Activated T-cell treated with anti-CD3 and anti-CD28 coated beads for 1 hour (primary cell): ENCODE measurements at places on chromosomes 4 and X.

- no peak for DNase-seq
Observed at GRCh38 chr4:145709843-145710242, 29.9 kb downstream of the C4orf51 start.

DNA sequence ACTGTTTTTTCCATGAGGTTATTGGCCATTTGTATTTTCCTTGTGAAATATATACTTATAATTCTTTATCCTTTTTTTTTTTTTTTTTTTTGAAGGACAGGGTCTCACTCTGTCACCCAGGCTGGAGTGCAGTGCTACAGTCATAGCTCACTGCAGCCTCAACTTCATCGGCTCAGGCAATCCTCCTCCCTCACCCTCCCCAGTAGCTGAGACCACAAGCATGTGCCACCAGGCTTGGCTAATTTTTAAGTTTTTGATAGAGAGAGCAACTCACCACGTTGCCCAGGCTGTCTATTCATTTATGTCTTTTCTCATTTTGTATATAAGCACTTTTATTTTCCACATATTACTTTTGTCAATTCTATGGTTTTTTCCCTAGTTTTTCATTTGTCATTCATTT is 16.8 kb downstream of the RBPJ start:
- DNase-seq: no peak

- no peak for DNase-seq
Observed at GRCh38 chrX:1485033-1485432, 32.3 kb upstream of the ASMTL start.

- DNase-seq: no peak
Observed at GRCh38 chr4:3294401-3295241, 1.8 kb downstream of the RGS12 start.

DNA sequence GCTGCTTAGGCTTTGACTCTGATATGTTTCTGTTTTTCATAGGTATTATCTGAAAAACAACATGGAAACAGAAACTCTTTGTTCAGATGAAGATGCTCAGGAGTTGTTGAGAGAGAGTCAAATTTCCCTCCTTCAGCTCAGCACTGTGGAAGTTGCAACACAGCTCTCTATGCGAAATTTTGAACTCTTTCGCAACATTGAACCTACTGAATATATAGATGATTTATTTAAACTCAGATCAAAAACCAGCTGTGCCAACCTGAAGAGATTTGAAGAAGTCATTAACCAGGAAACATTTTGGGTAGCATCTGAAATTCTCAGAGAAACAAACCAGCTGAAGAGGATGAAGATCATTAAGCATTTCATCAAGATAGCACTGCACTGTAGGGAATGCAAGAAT is 238.6 kb downstream of the RAPGEF2 start:
- DNase-seq: no peak

- DNase-seq: no peak
Observed at GRCh38 chr4:52606726-52607125, 52.4 kb downstream of the USP46 start.

GRCh38 chr4:122167369-122167768 is 15.2 kb downstream of the BLTP1 start:
- no peak for DNase-seq

GRCh38 chr4:107548211-107548905 is 171.7 kb downstream of the PAPSS1 start:
- no peak for DNase-seq

- DNase-seq: no peak
Observed at GRCh38 chrX:13167481-13168231, 123.2 kb upstream of the FAM9C start.

- no peak for DNase-seq
Observed at GRCh38 chr4:84875636-84876371, 90.7 kb downstream of the WDFY3 start.

DNA sequence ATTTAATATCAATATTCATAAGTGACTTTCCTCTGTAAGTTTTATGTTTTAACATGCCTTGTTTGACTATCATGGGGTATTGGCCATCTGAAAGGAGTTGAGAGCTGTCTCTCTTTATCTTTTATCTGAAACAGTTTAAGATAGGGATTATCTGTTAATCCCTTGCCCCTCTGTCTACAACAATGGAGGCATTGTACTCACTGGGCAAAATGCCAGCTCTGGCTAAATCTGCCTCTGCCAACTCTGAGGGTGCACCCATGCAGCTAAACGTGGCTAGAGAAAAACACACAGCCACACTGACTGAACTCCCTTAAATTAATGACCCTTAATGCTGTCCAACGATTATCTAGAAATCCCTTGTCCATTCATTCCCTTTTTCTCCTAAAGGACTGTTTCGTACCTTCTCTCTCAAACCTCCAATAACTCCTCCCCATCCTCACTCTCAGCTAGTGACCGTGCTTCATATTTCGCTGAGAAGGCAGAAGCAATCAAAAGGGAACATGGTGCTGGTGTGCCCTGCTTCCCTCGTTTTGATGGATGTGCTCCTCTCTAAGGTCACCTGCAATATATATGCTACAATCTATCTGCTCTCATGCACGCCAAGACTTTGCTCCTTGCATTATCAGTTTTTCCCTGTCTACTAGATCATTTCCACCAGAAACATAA is 10.3 kb downstream of the PHKA2 start:
- no peak for DNase-seq

DNA sequence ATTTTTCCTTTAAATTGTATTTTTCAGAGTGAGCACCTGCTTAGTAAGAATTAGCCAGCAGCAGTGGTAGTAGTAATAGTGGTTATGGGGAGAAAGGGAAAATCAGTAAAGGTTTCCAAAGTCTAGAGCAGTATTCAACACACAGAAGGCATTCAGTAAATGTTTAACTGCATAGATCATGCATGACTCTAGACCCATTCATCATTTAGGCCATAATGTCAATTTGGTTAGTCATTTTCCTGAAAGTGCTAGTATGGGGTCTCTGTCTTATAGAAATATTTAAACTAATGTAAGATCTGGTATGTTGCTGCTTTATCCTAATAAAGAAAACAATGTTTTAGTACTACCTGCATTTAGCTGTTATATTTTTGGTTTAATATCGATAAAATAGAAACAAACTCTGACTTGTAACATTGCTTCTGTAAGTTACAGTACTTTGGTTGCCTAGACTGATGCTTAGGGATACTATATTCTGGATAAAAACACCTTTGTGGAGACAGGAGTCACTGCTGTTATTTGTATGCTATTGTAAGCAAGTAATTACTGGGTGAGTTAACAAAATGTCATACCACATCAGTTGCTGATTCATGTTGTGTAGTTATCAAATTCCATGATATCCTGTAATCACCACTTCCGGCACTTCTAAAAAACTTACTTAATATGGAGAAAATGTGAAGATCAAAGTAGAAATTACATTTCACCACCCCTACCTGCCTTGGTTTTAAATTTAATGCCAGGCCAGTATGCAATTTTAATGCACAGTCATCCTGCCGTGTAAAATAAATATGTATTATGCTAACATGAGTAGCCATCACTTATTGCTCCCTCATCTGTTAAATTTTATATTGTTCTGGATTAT is 115.8 kb upstream of the BMPR1B start:
- DNase-seq: no peak

DNA sequence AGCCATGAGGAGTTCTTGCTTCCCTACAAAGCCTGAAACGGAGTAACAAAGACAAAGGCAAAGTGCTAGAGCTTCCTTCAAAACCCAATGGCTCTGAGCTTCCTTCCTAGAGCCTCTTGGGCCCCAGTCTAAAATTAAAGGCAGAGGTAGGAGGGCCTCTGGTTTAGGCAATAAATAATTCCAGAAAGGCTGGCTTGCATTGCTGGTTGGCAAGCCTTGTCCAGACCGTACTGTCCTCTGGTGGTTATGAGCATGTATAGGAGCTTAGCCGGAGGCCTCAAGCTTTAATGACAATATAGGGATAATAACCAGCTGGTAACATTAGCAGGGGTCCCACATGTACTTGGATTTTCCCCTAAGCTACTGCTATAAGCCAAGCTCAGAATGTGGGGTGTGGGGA is 237.3 kb downstream of the AR start:
- DNase-seq: no peak

DNA sequence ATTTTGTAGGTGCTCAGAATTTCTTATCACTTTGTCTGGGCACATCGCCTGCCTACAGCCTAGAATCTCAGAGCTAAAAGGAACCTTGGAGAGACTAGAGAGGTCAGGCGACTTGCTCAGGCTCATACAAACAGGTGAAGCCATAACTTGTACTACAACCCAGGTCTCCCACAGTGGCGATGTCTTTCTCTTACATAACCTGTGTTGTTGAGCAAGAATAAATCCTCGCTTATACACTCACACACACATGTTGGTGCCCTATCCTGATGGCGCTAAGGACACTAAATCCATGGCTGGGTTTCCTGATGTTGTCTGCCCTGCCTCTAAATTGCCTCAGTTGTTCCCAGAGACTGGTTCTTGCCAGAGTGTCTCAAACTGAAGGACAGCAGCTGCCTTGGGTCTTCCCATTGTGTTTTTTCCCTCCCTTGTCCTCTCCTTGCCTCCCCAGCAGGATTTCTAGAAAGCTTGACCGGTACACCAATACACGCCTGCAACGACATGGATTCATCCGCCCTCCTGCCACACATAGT is 1.6 kb downstream of the TSC22D3 start:
- DNase-seq: no peak

DNA sequence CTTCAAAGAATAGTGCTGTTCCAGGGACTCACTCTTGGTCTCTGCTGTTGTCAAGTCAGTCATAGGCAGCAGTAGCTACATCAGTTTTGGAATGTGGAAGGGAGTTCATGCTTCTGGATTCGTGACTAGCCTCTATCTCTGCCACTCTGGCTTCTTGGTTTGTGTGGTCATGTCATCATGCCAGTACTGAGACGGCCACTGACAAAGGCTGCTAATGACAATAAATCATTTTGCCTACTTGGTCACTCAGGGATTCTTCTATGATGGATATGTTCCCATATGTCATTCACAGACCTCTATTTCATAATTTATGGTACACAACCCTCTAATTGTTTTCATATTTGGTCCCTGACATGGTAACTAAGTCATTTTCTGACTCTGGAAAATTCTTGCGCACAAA is 450.8 kb upstream of the BOD1L1 start:
- no peak for DNase-seq

DNA sequence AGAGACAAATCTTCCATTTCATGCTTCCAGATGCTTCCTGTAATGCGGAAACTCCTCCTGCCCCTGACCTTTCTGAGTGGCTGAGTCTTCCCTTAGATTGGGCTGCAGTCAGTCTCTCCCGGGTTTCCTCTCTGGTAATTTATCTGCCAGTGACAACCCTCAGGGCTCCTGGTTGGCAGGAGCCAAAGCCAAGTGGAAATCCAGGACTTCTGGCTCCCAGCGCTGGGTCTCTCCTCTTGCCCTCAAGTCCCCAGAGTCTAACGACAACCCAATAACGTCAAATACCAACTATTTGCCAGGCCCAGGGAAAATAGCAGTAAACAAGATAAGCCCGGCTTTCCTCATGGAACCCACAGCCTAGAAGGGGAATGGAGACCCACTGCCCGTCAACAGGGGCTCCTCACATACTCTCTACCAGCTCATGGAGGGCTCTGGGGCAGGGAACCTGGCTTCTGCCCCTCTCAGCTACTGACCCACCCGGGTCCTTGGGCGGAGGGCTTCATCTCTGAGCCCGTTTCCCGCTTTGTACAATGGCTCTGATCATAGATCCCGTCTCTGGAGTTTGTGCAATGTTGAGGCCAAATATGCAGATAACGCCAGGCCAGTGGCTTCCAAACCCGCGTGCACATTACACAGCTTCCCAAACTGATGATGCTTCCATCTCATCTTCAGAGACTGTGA is 1.1 kb upstream of the TBC1D14 start:
- DNase-seq: no peak

DNA sequence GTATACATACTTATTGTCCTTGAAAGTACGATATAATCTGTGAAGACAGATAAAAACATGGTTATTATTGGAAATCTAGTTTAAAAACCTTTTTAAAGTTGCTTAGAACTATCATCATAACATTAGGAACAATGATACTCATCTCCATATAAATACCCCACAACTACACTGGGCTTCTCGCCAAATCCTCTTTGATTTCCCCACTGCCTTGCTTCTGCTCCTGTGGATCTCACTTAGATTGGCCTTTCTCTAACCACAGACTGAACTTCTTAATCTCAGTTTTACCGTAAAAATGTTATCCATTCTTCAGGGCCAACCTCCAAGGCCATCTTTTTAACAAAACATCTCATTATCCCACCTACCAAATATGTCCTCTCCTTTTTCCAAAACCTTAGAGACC is 77.6 kb downstream of the PRKG2 start:
- no peak for DNase-seq

DNA sequence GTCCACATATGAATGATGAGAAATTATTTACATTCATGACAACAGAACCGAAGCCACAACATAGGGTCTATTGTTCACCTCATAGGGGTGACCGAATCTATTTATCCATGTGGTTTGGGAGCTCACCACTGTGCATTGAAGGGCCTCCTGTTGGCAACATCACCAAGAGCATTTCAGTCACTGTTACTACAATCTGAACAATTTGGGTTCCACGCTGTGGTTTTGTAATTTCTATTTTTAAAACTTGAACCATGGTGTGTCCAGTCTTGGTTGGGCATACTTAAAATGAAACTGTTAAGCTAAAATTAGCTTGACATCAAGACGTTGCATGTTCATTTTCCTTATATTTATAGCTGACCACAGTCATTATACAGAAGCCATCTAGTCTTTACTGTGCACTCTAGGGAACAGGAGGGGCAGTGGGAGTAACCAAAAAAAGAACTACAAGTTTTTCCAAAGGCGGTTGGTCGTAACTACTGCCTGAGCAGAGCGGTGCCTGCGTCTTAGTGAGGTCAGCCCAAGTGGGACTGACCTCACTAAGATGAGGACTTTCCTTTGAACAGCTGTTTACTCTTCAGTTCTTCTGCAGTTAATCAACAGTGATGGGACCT is 192.1 kb downstream of the SPRY1 start:
- no peak for DNase-seq

GRCh38 chr4:86380181-86380724 is 20.4 kb upstream of the MAPK10 start:
- DNase-seq: no peak

- DNase-seq: no peak
Observed at GRCh38 chr4:101200561-101200960, 146.8 kb downstream of the PPP3CA start.

DNA sequence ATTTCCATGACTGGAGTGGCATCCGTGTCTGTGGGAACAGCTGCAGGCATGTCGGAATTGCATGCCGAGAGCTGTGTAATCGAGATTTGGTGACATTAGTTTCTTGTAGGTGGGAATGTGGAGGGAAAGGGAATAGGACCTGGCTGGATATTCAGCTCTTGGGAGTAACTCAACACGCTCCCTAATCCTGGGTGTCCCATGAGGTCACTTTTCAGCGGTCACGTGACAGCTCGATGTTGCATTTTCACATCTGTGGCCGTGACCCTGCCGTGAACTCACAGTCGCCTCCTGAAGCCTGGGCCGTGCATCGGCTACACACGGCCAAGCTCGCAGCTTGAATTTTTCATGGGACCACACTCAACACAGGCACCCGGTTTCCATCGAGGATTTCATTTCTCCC is 25.8 kb upstream of the PSAPL1 start:
- no peak for DNase-seq

DNA sequence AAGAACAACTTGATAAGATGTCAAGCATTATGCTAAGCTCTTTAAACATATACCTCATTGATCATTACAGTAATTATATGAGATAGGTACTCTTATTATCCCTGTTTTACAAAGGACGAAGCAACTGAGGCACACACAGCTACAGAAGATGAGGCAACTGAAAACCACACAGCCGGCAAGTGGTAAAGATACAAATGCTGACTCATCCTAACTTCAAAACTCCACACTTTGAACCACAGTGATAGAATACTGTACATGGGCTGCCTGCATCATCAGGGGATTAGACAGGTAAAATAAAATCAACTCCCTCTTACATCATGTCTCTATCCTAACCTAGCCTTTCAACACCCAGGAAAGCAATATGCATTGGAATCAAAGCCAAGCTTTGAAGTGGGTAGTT is 47.8 kb downstream of the LHFPL1 start:
- DNase-seq: no peak
